ENCODE measurements at places on chromosomes 1 and 21. TPM values are rescaled to one million over a fixed set of nuclear protein-coding genes. Genes with fewer than 3 reads are reported as not detected.

GRCh38 chr1:26280333-26281042 is 602 bp downstream of the SH3BGRL3 start:
- no peak for DNase-seq

GRCh38 chr1:215971793-215972441 is 404.8 kb downstream of the KCTD3 start:
- no peak for DNase-seq

GRCh38 chr1:90340606-90341005 is 345.7 kb downstream of the ZNF326 start:
- DNase-seq = no peak

- no peak for DNase-seq
Measured at GRCh38 chr1:94532077-94532476, 9.5 kb downstream of the F3 start.

Gene APOBEC4
- 3.0 TPM for total RNA-seq

GRCh38 chr1:182368903-182369302 is 22.7 kb downstream of the GLUL start:
- DNase-seq = no peak

- DNase-seq = no peak
Measured at GRCh38 chr1:81550753-81551152, 250.0 kb upstream of the ADGRL2 start.

DNA sequence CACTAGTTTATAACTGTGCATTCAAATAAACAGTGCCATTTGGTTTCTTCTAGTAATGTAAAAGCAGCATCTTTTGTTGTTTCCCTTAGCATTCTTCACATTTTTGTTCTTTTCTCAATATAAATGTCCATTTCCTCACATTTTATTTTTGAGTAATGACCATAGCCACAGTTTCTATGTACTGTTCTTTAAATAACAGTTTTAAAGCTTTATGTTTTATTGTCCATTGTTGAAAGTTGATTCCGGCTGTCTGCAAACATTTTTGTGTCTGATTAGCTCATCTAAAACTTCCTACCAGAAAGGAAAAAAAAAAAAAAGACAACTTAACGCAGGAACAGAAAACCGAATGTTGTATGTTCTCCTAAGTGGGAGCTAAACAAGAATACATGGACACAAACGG is 139.7 kb downstream of the MAGI3 start:
- DNase-seq = no peak

DNA sequence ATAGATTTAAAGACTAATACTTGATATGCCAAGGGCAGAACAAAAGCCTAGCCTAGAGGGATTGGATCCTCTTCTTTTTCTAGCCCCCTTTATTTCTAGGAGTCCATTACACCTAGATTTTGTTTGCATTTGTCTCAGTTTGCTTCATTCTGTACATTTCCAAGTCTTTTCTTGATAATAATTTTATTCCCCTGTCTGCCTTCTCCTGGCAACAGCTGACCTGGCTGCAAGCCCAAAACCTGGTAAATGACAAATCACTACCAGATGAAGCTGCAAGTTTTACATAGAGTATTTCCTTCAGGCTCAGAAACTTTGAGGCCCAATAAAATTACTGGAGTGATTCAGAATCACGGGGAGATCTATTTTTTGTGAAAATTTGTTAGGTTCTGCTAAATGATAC is 36.5 kb upstream of the LHX8 start:
- DNase-seq = no peak

DNA sequence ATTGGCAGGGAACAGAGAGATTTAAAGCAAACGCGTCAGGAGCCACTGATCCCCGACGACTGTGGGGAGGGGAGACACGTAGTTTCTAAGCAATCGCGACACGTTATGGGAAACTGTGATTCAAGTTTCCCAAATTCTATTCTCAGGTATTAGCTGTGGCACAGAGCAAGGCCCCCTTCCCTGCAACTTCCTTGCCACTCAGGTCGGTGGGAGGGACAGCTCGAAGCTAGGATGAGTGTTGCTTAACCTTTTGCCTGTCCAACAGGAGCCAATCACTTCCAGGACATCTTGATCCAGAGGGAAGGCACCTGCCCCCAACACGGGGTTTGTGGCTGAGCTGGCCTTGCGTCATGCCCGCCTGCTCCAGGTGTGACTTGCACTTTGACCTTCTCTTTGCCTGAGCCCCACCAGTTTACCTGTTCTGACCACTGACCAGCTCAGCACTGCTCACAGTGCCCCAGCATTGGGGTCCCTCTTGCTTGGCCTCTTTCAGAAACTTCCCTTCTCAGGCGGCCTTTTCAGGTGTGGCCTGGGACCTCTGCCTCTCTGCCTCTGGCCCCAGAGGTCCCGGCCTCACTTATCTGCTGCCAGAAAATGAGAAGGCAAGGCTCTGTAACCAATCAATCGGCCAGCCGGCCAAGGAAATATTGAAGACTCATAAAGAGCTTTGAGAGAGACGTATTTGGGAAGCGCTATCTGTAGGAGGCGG is 24.6 kb downstream of the TEX35 start:
- DNase-seq = no peak

GRCh38 chr1:76951153-76951552 is 83.9 kb downstream of the ST6GALNAC5 start:
- DNase-seq = no peak

DNA sequence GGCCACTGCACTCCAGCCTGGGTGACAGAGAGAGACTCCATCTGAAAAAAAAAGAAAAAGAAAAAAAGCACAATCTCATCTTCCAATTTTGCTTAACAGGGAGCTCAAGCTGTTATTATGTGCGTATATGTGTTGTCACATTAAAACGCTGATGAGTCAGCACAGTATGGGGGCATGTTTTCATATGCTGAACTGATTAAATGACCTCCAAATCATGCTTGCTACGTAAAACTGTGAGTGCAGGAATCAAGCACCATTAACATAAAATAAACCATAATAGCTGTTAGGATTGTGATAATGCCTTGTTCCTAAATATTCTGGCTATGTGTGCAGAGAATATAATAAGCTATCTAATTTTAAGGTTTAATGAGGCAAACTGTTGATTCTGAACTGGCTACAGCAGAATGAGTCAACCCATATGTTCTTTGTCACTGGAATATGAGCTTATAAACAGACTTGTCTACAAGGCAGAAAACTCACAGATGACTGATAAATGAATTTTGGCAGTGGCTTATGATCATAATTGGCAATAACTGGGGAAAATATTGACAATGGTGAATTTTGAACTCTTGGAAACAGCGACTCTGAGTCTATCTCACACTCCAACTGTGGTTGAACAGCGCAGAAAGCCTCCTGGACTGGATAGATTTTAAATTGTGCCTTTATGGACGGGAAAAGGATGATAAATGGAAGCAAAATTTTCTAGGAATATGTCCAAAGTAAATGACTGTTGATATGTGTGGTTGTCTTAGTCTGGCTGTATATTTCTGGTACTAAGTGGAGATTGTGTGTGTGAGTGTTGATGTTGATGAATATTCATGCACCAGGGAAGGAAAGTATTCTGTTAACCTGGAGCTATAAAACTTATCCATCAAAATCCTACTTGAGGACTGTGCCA is 75.5 kb downstream of the VCAM1 start:
- DNase-seq = no peak

Gene LMO4
- total RNA-seq = 53.0 TPM

DNA sequence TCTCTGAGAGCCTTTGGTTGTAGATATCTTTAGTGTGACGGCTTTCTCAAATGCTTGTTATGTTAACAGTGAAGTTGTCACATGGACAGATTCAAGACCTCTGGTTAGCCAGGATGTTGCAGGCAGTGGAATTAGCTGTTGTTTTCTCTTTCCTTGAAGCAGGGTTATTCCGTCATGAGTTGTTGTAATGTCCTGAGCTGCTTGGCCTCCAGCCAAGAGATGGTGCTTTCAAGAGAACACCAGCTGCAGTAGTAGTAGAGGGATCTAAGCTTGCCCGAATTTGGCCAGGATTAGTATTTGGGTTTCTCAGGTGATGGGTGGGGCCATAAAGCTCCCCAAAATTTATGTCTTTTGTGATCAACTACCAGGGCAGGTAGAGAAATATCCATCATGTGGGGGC is 13.4 kb downstream of the KCNE1 start:
- DNase-seq = no peak

GRCh38 chr1:109491372-109491771 is 2.5 kb upstream of the CYB561D1 start:
- DNase-seq = no peak

GRCh38 chr1:38293567-38293966 is 247.0 kb upstream of the POU3F1 start:
- no peak for DNase-seq

Gene LHX8
- total RNA-seq = not detected

GRCh38 chr1:221700536-221700935 is 41.4 kb downstream of the DUSP10 start:
- DNase-seq = no peak

- DNase-seq = no peak
Measured at GRCh38 chr1:12593621-12594066, 24.4 kb downstream of the DHRS3 start.

DNA sequence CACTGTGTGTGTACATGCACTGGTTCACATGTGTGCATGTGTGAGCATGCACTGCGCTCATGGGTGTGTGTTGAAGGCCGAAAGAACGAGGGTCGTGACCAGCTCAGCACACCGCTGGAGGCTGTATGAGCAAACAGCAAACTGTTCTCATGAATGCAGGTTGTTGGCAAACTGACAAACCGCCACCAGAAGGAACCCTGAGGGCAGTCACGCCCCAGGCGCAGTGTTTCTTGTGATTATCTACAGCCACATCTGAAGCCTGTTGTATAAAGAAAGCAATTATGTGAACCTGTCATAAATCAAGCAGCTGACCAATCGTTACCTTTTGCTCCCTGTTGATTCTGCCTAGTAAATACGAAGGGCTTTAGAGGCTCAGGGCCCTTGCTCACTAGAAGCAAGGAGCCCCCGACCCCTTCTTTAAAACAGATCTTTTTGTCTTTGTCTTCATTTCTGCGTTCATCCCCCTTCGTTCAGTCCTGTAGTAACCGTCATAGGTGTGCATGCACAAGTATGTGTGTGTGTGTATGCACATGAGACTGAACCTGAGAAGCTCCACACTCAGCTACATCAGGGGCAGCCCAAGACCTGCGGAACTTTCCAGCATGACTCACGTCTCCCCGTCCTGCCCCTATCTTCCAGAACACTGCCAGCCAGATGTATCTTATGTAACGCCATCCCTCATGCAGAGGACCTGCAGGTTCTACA is 16.8 kb upstream of the RIPK4 start:
- DNase-seq = no peak

Gene KRTAP13-4
- total RNA-seq = not detected

Gene FMO5
- total RNA-seq = 106 TPM

GRCh38 chr1:46194641-46195193 is 3.5 kb downstream of the POMGNT1 start:
- DNase-seq = no peak

Gene ADCY10
- total RNA-seq = 0.09 TPM

GRCh38 chr1:54053745-54054437 is 483 bp downstream of the TCEANC2 start:
- no peak for DNase-seq

GRCh38 chr1:147748676-147749350 is 11.6 kb downstream of the GJA5 start:
- DNase-seq = no peak

- DNase-seq = no peak
Measured at GRCh38 chr1:244354810-244355278, 96.9 kb downstream of the ADSS2 start.

Gene KRTAP21-2
- not detected for total RNA-seq

Gene C1orf122
- total RNA-seq = 22.8 TPM

- DNase-seq = no peak
Measured at GRCh38 chr21:16993416-16994038, 519.3 kb upstream of the CXADR start.

Gene FCGR3B
- total RNA-seq = 50.1 TPM

Gene NPL
- total RNA-seq = 48.7 TPM
